ENCODE measurements at places on chromosomes 6 and 20.

DNA sequence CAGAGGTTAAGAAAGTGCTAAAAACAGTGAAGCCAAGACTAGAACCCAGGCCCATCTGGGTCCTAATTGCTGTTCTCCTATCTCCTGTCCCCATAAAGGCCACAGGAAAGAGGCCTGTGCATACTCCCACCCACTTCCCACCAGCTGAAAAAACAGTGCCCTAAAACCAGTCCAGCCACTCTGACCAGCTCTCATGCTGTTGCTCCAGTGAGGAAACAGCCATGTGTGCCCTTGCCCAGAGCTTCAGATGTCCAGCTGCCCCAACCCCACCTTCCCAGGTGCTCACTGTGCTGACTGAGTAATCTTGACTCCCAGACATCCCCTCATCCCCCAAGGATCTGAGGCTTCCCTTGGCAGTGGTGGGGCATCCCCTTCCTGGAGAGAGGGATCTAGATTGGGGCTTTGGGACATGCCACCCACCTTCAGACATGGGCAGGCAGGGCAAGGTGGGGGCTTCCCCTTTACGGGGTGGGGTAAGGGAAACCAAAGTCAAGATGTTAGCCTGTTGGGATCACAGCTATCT lies 28.7 kb downstream of the KCNK5 start:
- DNase-seq = no peak

GRCh38 chr20:20685635-20686034 lies 26.8 kb downstream of the RALGAPA2 start:
- no peak for DNase-seq

DNA sequence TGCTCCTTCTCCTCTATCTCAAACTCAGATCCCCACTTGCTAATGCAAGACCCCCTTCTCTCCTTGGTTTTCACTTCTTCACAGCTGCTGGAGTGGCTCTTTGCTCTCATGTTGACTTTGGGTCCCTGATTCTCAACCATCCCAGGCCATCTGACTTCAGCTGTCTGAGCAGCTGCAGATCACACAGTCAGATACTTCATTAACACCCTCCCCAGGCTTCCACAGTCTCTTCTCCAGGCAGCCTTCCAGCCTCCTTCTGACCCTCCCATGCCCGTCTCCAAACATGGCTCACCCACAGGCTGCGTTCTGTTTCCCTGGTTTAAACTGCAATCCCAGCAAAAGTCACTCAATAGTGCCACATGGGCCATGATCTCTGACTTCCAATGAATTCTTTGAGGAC lies 65.4 kb downstream of the HIVEP2 start:
- DNase-seq = no peak

DNA sequence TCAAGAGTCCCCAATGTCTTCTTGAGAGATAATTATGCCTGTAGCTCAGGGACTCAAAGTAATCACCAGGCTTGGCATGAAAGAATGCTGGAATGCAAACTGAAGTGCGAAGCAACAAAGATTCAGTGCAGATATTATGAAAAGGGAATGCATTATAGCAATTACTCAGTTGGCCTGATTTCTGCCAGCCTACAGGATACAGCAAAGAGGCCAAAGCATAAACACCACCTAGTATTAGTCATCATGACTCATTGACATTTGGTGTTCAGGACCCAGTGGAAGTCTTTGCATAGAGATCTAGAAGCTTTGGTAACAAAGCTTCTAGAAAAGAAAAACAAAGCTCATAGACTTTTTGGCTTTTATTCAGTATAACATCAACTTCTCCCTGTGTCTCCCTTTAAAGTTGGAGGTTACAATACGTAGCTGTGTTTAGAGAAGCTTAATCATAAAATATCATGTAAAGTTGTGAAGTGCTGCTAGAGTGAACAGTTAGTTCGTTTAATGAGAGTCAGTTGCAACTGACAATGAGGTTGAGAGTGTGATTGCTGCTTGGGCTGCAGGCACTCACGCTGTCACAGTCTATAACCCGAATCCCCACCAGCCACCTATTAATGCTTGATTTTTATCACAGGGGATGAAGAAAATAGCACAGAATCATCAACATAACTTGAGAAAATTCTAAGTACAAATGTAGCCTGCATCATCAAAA lies 932.7 kb downstream of the TFAP2A start:
- DNase-seq = peak; percentile 19

DNA sequence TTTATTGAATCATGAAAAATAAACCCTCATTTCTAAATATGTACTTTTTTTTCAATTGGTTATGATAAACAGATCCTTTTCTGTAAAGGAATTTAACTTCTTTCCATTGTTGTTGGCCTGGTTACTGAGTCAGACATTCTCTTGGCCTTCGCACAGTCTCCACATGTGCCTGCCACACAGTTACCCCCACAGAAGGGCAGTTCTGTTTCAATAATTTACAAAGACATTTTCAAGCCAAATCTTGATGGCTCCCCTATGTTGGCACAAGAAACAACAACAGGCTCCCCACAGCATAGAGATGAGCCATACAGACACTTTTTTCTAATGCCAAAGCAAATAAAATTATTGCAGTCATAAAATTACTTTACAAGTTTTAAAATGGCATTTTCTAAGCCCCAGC lies 55.6 kb upstream of the BEND6 start:
- DNase-seq = no peak

GRCh38 chr6:35294308-35294945 lies 3.2 kb upstream of the DEF6 start:
- peak; percentile 63 for DNase-seq

- DNase-seq = no peak
Observed at GRCh38 chr20:57754190-57754589, 44.4 kb upstream of the PMEPA1 start.

DNA sequence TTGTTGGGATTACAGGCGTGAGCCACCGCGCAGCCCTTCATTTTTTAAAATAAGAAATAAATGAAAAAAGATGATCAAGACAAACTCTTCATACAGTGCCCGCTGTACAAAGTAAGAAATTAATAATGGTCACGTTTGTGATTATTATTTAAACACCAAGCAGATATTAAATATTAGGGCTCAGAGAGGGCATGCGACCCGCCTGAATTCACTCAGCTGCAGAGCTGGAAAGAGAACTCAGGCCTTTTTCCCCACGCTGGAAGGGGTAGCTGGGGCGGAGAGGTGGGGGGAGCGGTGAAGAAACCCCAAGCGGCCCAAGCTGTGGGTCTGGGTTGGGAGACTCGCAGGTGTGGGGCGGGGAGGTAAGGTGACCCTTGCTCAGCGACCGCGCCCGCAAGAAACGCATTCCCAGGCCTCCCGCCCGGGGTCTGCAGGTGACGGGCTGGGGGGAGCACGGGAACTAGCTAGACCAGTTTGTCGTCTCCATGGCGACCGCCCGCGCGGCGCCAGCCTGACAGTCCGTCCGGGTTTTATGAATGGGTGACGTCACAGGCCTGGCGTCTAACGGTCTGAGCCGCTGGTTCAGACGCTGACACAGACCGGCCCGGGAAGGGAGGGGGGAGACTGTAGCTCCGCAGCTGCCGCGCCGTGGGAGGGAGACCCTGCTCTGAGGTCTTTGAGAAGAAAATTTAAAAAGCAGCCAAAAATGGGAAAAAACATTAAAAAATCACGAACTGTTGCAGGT lies 1.1 kb upstream of the ID1 start:
- peak; percentile 90 for DNase-seq

DNA sequence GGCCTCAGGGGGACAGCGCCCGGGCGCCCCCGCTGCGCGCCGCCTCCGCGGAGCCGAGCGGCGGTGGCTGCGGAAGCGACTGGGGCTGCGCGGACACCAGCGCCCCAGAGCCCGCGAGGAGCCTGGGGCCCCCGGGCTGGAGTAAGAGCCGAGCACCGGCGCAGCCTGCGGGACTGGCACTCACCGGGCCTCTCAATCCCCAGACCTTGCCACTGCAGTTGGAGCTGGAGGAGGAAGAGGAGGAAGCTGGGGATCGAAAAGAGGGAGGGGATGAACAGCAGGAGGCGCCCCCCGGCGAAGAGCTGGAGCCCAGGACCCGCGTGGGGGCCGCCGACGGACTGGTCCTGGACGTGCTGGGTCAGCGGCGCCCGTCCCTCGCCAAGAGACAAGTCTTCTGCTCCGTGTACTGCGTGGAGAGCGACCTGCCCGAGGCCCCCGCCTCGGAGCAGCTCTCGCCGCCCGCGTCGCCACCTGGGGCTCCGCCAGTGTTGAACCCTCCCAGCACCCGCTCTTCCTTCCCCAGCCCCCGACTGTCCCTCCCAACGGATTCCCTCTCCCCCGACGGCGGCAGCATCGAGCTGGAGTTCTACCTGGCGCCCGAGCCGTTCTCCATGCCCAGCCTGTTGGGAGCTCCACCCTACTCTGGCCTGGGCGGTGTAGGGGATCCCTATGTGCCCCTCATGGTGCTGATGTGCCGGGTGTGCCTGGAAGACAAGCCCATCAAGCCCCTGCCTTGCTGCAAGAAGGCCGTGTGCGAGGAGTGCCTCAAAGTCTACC lies 590 bp downstream of the RNF217 start:
- no peak for DNase-seq

- DNase-seq = peak; percentile 54
Observed at GRCh38 chr6:7147051-7147671, 39.4 kb downstream of the RREB1 start.

DNA sequence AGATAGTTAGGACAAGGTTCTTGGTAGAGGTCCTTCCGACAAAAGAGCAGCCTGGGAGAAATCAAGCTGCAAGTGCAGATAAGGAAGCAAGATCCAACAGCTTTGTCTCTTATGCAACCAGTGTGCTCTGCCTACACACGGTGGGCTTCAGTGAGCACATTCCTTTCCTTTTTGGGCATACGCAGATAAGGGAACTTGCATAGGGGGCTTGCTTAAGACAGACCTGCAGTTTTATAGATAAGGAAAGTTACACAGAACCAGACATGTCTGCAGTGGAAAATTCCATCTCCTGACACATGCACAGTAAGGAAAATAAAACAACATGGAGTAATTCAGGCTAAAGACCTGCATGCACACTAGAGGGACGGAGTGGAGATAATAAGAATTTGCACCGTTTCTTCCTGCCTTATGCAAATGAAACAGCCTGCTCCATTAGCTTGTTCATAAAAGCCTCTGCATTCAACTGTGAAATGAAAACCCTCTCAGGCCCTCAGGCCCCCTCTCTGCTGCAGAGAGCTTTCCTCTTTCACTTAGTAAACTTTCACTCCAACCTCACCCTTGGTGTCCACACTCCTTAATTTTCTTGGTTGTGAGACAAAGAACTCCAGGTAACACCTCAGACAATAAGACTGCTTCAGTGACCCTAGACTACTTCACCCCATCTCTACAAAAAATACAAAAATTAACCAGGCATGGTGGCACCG lies 97.5 kb upstream of the MYLIP start:
- DNase-seq = peak; percentile 21

DNA sequence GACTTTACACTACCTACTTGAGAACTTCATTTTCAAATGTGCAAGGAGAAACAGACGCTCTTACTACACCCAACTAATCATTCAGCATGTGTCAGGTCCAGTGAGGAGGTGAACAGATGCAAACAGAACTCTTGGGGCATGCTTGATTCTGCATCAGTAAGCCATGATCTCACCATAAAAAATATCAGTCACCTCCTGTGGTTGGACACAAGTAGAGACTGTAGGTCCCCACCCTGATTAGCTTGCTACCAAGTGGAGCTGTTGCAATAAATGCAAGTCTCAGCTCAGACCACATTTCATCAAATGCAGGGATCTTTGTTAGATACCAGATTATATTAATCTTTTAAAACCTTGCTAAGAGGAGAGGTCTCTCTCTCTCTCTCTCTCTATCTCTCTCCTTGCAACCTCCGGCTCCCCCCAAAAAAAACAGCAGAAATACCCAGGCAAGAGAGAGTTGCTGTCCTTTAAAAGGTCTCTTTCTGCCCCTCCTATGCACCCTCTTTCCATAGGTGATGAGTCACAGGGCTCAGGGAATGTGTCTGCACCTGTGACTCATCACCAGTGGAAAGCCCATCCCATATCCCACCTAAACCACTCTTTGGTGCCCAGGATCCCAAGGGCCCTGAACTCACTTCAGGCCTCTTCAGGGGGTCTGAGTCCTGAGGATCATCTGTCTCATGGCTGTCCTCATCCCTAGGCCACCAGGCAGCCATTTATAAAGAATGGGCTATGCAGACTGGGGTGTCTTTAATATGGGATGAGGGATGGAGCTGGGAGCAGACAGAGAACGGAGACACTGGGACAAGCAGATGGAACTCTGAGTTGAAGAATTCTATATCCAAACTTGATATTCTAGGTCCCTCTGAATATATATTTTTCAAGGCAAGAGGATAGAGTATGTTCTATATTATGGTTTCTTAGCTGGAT lies 154.5 kb downstream of the QRSL1 start:
- no peak for DNase-seq

DNA sequence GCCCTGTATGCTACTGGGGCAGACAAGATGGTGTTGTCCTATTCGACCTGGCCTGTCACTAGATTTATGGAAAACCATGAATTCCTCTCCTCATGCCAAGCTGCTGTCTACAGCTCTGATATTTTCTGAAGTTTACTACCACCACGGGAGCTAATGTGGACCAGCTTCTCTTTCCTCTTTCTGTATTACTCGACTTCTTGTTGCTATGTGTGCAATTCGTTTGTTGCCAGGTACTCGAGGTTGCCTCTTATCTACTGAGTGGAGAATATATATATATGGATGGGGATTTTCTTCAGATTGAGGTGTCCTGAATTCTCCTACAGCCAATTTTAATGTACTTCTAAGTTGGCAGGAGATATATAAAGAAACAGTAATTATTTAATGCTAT lies 34.7 kb downstream of the MAN1A1 start:
- no peak for DNase-seq

- DNase-seq = peak; percentile 29
Observed at GRCh38 chr20:2955257-2955970, 82.1 kb downstream of the PTPRA start.
